ENCODE measurements at places on chromosomes 12 and 14.

DNA sequence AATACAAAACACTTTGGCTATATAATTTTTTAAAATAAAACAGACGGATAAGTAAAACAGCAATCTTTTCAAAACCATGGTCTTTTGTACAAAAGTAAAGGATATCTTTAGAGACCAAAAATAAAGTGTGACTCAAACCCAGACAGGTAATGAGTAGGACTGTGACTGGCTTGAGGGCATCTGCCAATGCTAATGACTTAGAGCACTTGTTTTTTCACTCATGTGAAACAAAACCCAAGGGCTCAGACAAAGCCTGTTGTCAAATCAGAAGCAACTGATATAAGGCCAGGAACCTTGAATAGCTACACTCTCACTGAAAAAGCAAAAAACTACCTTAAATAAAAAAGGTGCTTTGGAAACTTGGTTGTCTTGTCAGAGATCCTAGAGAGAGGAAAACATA lies 357.4 kb downstream of the TMEM117 start:
- no peak for DNase-seq

GRCh38 chr14:72514660-72515025 lies 379.3 kb downstream of the DPF3 start:
- no peak for DNase-seq

GRCh38 chr12:117126335-117126734 lies 27.1 kb upstream of the TESC start:
- DNase-seq: no peak

DNA sequence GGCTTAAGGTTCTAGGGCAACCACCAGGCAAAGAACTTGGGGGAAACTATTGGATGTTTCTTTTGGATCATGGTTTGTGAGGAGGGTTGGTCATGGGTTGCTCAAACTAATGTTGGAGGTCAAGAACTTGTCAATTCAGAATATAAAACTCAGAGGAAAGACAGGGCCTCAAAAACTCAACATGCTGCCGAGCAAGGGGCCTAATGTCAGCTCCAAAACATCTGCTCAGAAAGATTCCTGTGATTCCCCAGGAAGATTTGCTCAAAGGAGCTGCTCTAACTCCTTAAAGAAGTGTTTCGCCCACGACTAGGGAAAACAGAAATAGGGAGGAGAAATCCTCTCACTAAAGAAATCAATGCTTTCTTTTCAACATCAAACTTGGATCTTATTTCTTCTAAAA lies 3.7 kb upstream of the IGF1 start:
- DNase-seq: no peak

DNA sequence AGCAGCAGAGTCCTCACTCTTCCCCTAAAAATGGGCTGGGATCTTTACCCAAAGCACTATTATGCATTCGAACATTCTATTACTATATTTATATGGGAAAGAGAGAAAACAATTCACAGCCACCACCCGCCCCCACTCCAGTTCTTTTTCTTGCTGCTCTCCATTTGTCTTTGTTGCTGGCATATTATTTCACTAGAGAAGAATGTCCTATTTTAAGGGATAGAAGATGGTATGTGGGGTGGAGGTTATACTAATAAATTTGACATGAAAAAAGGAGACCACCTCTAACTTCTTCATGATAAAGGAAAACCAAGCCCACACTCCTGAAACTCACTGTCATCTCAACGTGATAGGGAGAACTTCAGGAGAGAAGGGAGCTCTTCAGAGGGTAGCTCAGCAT lies 28.5 kb upstream of the NTF3 start:
- DNase-seq: no peak

Data from coronary artery (tissue), 2 donors.